Tibial nerve (tissue), 4 donors: ENCODE measurements at places on chromosomes 5 and 9. TPM values are rescaled to one million over a fixed set of nuclear protein-coding genes. Genes with fewer than 3 reads are reported as not detected.

The INSL6 gene
- total RNA-seq = not detected

The SGCD gene
- total RNA-seq = 13.2 TPM

The ZNF483 gene
- 10.1 TPM for total RNA-seq

The HTR1A gene
- not detected for total RNA-seq
